ENCODE measurements at places on chromosomes 7 and 10.

GRCh38 chr7:24917510-24918239 is 62.3 kb downstream of the OSBPL3 start:
- no peak for DNase-seq

DNA sequence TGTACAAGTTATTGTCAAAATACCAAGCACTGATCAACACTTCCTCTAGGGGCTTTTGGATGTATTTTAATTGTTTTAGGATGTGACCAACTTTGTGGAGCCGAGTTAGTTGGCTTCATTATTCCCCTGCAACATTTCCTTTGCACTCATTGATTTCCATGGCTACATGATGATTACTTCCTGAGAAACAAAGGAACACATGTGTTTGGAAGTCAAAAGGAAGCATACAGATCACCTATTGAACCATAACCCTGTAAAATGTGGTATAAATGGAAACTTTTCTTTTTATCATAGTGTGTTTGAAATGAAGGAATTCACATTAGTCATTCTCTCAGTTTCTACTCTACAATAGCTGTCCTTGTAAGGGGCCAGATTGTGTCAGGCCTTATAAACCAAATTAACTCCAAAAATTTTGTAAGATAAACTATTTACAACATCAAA is 32.2 kb upstream of the EXOC6 start:
- no peak for DNase-seq

GRCh38 chr7:123435080-123435700 is 99.2 kb downstream of the IQUB start:
- no peak for DNase-seq

DNA sequence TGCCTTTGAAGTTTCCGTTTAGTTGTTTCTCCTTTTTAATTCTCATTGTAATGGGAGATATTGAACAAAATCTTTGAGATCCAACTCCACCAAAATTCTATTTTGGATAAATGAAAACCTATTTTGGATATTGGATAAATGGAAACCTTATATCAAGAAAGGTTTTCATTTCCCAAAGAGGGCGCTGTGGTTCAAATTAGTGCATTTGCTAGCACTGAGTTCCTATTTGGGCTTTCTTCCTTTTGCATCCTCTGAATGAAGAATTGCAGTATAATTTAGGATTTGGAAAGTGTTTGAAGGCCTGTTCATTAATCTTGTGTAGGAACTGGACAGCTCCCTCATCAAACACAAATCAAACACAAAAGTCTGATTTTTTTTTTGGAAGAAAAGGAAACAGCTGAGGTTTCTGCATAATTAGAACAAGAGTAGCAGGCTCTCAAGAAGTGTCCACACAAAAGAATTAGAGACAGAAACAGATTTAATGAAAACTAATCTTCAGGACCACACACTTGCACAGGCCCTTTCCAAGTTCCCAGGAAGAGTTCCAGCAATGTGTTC is 80.8 kb upstream of the KLF14 start:
- DNase-seq: no peak

DNA sequence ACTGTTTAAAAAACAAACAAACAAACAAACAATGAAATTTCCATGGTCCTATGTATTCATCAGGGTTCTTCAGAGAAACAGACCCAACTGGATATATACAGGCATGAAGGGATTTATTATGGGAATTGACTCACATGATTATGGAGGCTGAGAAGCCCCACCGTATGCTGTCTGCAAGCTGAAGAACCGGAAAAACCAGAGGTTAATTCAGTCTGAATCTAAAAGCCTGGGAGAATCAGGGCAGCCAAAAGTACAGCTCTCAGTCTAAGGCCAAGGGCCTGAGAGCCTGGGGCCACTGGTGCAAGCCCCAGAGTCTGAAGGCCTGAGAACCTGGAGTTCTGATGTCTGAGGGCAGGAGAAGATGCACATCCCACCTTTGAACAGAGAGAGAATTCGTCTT is 163.5 kb downstream of the MDFIC start:
- no peak for DNase-seq

- no peak for DNase-seq
These were observed 13.4 kb downstream of the JAZF1 start for GRCh38 chr7:28166982-28167715.

- no peak for DNase-seq
These were observed 99.5 kb upstream of the ABI1 start for GRCh38 chr10:26960308-26960707.

DNA sequence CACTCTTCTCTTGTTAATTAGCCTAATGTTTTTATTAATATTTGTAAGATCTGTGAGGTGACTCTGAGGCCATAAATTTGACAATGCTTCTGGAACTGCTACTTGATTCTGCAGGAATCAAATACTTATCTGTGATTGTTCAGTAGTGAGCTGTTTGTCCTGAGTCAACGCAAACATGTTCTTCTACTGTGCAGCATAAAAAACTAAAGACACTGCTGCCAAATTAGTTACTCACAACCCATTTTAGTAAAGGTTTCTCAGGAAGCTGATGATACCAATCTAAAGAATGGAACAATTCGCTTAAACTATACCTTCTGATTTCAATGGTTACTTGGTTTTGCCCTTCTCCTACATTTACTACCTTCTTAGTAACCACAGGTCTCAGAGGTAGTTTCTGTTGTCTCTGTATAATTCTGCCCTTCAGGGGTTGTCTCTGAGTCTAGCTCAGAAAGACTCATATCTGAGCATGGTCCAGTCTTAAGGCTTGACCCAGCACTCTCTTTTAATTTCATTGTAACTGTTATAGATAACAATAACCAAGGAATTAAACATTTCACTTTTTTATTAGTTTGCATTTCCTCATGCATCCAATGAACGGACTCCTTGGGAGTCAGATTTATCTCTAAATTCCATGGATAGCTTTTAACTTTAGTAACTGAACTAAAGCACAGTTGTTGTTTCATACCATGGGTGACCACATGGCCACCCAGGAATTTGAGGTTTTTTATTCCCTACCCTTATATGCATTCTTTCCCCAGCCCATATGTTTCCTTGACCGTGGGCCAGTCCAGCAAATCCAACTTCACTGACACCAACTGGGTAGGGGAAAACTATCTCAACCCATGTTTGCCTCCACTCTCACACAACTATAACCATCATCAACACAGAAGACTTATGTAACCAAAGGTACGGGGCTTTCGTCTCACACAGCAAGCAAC is 309.5 kb upstream of the TEX47 start:
- DNase-seq: no peak

DNA sequence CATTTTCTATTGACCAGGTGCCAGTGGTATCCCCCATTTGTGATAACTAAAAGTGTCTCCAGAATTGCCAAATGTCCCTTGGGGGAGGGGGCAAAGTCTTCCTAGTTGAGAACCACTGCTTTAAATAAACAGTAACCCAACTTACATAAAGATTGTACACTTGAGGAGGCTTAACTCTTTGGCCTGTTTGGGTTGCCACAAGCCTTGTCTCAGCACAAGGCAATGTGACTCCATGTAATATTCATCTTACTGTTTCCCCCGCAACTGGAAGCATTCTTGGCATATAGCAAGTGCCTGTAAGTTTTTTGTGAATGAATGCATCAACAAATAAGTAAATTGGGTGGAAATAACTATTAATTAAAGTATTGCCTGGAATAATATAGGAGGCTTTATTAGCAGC is 108.3 kb downstream of the ANK3 start:
- DNase-seq: no peak

DNA sequence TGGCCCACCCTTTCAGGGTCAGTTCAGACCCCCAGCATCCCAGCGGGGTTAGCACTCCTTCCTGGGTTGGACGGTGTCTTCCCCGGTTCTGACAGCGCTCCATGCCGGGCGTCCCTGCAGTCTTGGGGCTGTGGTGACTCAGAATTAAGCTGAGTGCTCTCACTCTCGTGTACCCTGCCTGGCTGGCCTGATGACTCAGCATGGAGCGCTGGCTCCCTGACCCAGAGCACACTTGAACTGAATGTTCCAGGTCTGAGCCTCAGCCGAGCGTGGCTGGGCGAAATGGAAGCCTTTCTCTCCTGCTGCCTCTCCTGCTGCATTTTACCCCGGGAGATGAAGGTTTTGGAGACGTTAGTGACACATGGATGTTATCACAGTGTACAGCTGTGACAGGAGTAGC is 7.1 kb downstream of the BAG3 start:
- DNase-seq: no peak

- no peak for DNase-seq
These were observed 229.1 kb upstream of the GRB10 start for GRCh38 chr7:51011710-51012350.

- no peak for DNase-seq
These were observed 200.3 kb upstream of the LYZL2 start for GRCh38 chr10:30829901-30830300.

DNA sequence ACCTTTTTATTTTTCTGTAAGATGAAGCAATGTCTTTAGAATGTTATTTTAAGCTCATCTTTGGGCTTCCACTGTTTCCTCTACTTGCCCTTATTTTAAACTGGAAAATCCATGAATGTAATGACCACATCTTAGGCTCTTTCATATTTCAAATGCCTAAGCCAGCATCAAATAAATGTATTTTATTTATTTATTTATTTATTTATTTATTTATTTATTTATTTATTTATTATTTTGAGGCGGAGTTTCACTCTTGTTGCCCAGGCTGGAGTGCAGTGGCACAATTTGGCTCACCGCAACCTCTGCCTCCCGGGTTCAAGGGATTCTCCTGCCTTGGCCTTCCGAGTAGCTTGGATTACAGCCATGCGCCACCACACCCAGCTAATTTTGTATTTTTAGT is 69.2 kb downstream of the HDAC9 start:
- DNase-seq: no peak

DNA sequence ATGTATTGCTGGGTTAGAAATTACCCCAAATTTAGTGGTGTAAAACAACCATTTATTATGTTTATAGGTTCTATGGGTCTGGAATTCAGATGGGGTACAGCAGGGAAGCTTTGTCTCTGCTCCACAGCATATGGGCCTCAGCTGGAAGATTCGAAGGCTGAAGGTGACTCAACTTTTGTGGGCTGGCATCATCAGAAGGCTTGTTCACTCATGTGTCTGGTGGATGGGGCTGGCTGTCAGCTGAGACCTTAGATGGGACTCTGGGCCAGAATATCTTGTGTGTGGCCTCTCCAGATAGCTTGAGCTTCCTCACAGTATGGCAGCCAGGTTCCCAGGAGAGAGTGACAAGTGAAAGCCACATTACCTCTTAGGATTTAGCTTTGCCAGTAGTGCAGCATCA is 45.9 kb downstream of the ZNF503 start:
- DNase-seq: no peak

DNA sequence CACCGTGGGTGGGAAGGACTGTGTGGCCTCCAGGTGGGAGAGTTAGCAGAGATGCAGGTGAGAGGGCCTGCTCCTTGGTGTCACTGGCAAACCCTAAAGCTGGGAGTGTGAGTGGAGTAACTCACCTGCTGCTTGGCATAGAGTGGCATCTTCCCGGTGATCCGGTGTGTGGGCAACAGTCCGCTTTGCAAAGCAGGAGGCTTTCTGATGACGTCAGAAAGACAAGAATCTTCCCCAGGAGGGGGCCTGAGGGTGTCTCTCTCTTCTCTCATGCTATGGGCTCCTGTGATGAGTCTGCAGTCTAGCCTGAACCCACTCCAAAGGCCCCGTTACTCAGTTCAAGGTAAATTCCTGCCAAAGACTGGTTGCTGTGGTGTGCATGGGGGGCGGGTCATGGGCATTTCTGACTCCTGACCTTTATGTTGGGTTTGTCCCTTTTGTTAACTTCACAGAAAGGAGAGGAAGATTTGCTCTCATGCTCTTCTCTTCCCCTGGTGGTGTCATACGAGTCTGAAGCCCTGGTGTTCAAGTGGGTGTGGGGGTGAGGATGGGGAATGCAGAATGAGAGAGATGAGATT is 187.9 kb downstream of the GATA3 start:
- DNase-seq: no peak

DNA sequence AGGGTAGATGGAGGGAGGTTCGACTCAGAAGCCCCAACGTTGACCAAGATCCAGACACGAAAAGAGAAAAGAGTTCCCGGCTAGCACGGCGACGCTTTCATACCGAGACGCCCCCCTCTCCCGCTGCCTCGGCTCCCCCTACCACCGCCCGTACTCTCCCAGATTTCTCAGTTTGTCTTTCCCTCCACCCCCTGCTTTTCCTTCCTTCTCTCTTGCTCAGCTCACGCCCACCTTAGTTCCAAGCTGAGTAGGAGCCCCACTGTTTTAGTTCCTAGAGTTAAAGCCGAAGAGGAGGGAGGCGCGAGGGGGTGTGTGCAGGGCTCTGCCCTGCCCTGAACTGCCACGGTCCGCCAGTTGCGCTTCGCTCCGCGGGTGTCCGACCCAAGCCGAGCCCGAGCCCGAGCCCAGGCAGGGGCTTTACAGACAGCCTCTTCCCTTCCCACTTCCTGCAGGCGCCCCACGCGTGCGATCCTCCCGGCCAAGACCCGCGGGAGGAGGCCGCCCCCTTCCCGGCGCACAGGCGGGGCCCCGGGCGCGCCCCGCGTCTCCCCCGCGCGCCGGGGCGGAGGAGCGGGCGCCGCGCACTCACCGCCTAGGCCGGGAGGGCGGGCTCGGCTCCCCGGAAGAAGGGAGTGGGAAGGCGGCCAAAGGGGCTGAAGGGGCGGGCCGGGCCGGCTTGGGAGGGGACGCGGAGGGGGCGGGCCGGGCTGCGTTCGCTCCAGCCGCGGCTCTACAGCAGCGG is at the start of gene EPHB6:
TSS of gene EPHB6 (plus strand) at position 705 of the 742 bp plus-strand sequence. CDS start 8,152 bp downstream, outside the sequence.
- DNase-seq: peak; percentile 12

DNA sequence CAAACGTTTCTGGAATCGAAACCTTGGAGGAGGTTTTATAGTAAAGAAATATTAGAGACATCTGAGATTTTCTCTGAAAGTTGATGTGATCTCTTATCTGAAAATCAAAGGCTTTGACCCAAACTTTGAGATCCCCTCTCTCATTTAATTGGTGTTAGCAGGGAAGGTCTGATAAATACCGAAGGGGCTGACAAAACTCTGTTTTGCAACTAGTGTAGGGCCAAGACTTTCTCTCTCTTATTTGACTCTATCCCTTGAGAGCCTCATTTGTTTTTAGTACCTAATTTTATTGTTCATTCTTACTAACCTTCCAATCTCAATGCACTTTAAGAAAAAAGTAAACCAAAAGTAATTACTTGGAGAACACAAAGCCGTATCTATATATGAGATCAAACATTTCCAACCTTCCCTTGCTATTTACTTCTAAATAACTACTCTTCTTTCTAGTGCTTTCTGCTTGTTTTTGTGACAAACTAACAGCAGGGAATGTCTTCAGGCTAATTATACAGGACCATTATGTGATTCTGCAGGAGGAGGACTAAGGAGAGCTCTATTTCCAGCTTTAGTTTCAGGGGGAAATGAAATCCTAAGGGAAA is 33.4 kb upstream of the NPVF start:
- DNase-seq: no peak

DNA sequence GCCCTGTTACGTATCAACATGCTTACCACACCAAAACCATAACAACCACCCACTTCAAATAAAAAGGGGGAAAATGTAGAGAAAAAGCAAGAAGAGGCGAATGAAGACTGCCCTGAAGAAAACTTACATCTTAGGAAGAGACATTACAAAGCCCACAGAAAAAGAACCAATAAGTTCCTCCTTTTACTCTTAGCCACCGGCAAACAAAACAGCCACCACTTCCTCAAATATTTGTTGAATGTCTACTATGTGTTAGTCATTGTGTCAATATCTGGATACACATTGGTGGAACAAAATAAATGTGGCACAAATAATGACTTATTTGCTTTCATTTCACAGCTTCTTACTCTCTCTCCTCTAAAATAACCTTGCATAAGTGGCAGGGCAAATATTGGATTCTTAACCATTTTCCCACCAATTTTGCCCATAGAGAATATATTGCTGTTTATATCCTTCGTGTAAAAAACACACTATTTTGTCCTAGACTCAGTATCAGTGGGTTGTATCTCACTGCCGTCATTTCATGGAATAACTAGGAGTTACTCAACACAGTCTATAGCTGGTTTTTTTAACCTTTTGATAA is 106.8 kb downstream of the ANK3 start:
- DNase-seq: no peak

Data from stimulated activated CD8-positive, alpha-beta memory T cell treated with anti-CD3 and anti-CD28 coated beads, Interleukin-7, amount 100 ng/mL, for 1 hour (primary cell).